ENCODE measurements at places on chromosomes 11 and 22.
A peak's percentile ranks its signal among the peaks of the same experiment; 100 is the strongest.

- no peak for DNase-seq
These were observed 13.6 kb downstream of the TUB start for GRCh38 chr11:8094656-8095055.

DNA sequence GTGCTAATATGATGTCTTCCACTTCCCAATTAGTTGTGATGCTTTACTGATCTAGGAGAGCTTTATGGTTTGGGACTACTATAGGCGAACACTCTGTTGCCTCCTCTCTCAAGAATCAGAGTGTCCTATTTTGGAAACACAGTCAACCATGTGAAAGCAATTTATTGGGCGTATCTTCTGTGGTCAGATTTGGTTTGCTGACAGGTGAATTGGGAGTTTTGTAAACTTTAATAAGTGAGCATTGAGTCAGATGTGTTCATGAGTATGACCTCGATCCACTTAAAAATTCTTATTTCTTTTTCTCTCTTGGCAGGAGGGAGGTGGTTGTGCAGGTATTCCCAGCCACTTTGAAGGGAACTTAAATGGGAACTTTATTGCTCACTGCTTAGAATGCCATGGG lies 4.4 kb downstream of the CAT start:
- no peak for DNase-seq

DNA sequence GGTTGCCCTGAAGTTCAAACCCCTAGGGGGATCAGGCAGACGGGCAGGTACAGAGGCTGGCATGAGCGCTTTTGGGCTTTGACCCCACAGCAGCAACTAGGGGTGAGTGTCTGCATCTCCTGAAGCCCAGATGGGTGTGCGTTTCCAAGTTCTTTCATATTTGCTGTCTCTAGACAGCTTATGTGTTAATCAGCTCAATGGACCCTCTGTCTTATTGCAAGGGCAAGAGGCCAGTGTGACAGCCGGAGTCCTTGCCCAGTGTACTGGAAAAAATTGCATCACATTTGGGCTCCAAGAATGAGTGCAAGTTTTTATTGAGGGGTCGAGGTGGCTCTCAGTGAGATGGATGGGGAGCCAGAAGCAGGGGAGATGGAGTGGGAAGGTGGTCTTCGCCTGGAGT lies 1863.7 kb upstream of the RAG2 start:
- DNase-seq = no peak

- DNase-seq = no peak
These were observed 231.3 kb downstream of the METTL15 start for GRCh38 chr11:28339488-28339887.

- DNase-seq = no peak
These were observed 1.4 kb upstream of the TNNI2 start for GRCh38 chr11:1837171-1838076.

DNA sequence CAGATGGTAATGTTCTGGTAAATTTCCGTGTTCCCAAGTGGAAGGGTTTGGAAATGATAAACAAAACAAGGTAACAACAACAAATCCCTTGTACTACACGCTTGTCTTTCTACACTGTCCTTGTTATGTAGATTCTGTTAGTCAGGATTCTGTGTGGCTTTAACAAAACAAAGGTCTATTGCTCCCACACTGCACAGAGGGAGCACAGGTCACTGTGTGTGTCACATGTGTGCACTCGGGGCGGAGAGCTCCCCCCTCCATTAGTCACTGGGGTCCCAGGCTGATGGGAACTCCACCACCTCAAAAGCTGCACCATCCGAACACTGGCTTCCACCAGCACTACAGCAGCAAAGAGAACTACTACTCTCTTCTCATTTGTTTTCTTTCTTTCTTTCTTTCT lies 227.9 kb downstream of the NTM start:
- no peak for DNase-seq

DNA sequence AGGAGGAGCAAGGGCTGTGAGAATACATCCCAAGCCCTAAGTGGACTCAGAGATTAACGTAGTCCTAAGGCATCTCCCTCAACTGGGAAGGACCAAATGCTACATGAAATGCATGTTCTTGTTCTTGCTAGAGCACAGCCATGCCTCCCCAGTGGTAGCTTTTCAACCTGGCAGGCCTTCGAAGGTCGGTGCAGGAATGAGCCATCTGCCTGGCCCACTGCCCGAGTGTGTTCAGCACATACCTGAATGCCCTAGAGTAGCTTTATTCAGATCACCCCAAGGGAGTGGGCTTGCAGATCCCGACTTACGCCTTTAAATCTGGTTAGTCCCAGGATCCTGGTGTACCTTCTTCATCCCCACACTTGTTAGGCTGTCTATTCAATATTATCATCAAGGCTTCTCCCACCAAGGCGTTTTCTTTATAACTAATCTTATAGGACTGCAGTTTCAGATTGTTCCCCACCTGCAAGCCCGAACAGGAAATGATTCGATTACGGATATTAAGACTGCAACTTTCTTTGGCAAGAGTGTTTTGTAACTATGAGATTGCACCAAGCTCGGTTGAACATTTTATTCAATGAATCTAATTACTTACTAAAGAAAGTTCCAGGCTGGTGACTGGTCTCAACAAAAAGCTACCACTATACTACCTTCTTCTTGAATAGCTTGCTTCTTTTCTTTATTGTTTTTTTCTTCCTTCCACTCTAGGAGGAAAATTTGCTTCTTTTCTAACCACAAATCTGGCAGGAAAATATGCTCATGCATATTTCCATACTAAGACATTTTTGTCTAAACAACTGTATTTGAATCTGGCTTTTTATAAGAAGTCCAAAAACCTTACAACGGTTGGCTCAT lies 115.6 kb downstream of the SGSM3 start:
- DNase-seq = peak; percentile 62

DNA sequence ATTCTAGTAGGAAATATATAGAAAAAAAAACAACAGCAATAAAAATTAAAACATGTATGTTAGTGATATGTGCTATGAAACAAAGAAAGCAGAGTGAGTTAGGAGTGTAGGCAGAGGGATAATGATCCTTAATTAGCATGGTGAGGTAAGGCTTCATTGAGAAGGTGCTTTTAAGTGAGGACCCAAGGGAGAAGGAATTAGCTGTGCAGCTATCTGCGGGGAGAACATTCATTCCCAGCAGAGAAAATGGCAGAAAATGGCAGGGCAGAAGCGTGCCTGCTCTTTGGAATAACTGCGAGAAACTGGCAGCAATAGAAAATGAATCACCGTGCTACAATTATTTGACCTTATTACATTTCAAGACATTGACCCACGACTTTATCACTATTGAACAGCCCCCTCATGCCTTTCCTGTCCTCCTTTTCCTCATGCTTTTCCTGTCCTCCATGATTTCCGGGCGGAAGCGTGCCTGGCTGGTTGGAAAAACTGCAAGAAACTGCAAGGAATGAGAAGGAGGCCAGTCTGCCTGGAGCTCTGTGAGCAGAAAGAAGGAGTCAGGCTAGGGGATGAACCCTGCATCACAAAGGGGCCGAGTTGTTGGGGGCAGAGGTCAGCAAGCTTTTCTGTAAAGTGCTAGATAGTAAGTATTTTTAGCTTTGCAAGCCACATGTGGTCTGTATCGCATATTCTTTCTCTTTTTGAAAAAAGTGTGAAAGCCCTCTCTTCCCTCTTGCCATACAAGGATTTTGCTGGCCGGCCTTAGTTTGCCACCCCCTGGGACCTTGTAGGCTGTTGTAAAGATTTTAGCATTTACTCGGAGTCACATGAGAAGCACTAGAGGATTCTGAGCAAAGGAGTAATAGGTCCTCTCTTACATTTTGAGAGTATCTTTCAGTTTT lies 37.1 kb upstream of the SWAP70 start:
- DNase-seq = no peak

GRCh38 chr11:14584595-14584994 lies 59.0 kb upstream of the PDE3B start:
- no peak for DNase-seq

DNA sequence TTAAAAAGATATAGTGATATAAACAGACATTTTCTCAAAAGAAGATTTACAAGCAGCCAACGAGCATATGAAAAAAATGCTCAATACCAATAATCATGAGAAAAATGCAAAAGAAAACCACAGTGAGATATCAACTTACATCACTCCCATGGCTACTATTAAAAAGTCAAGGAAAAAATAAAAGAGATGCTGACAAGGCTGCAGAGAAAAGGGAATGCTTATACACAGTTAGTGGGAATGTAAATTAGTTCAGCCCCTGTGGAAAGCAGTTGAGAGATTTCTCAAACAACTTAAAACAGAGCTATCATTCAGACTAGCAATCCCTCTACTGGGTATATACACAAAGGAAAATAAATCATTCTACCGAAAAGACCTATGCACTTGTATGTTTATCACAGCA lies 97.1 kb upstream of the CARD18 start:
- no peak for DNase-seq

- no peak for DNase-seq
These were observed 38.4 kb downstream of the DYNC2H1 start for GRCh38 chr11:103147627-103148026.

- DNase-seq = no peak
These were observed 42.4 kb upstream of the PPARA start for GRCh38 chr22:46107753-46108563.

DNA sequence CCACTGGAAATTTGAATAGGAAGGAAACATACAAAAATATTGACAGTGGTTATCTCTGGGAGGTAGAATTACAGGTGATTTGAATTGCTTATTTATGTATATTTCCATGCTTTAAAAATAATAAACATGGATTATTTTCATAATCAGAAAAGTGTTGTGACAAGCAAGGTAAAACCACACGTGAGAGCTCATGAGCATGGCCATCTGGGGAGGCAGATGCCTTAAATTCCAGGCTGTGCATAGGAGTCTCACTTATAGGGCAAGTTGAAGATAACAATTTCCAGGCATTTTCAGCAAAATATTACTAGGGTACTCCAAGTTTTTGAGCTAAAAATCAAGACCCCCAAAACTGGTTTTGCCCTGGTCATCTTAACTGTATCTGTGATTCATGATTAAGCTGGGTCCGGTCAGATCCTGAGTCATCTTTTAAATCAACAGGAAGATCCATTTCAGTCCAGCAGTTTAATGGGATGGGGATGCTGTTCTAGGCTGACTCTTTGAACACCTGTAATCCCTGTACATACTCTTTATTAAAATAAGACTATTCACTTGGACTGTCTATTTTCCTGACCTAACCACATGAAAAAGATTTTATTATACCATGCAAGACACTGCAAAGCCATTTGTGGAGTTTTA lies 115.8 kb upstream of the NARS2 start:
- no peak for DNase-seq

GRCh38 chr22:39685336-39686177 lies 115.0 kb downstream of the CACNA1I start:
- no peak for DNase-seq

Measured in cerebellar nuclear complex (tissue), 1 donor.